ENCODE measurements at places on chromosomes 1 and 21. TPM values are rescaled to one million over a fixed set of nuclear protein-coding genes. Genes with fewer than 3 reads are reported as not detected.

The ATP6V1G3 gene
- total RNA-seq: not detected

The VCAM1 gene
- 8.5 TPM for total RNA-seq

The PDPN gene
- total RNA-seq: 18.1 TPM

DNA sequence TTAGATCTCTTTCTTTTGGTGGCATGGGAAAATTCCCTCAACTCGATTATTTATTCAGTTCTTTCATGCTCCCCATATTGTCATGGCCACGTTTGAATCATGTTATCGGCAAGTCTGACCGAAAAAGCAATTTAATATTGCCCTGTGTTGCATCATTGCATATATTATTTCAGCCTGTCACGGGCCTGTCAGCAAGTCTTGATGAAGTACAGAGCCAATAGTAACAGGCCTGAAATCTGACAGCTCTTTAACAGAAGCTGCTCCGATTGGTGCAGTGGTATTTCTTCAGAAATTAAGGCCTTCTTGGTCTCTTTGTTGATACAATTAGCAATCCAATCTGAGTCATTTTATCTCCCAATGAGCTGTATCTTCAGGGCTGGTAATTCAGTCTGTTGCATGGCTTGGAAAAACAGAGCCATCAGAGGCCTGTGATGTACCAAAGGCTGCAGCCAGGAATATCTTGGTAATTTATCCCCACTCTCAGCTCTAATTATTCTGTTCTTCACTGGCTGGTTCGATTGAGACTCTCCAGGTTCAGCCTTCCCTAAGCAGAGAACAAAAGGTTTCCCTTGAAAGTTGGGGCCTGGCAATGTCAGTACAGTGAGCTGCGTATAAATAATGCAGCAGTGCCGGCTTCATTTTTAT lies 149.5 kb downstream of the FGGY start:
- no peak for DNase-seq

GRCh38 chr21:35540950-35541638 lies 492.0 kb upstream of the RUNX1 start:
- no peak for DNase-seq
